ENCODE measurements at places on chromosomes 11 and 22.

- DNase-seq: peak; percentile 74
These were observed 4.1 kb downstream of the ST3GAL4 start for GRCh38 chr11:126359431-126360048.

DNA sequence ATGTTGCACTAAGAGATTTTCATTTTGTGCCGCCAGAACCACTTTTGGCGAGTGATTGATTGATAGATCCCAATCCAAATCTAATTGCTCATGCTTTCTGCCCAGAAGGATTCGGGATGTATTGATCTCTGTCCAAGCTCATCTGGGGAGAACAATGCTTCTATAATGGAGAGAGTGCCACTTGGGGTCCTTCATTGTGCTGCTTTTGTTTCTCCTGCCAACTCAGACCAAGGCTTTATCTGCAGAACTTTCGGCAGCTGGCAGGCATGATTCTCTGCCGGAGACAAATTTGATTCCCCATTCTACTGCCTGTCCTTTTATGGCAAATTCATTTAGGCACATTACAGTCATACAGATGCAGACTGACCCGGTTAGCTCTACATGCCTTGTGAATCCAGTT is 62.9 kb upstream of the NTM start:
- no peak for DNase-seq

GRCh38 chr11:61125310-61125684 is 23.0 kb downstream of the CD5 start:
- DNase-seq: no peak

GRCh38 chr11:84722583-84723108 is 904.5 kb downstream of the DLG2 start:
- DNase-seq: peak; percentile 16

GRCh38 chr11:44977493-44977984 is 26.9 kb upstream of the TP53I11 start:
- peak; percentile 76 for DNase-seq

DNA sequence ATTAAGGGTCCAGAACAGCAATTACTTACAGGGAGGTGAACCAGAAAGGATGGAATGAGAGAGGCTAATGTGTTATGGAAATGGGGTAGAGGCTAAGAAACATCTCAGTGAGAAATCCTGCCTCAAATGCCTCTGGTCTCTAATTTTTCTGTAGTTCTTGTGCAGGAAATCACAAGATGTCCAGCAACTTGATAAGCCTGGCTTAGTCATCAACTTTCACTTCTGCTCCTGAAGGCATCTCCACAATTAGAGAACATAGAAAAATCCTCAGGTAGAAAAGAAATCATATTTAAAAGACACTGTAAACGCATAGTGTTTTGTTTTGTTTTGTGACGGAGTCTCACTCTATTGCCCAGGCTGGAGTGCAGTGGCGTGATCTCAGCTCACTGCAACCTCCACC is 18.7 kb downstream of the MRGPRX4 start:
- DNase-seq: no peak

- DNase-seq: no peak
These were observed 4.9 kb downstream of the UBE2L6 start for GRCh38 chr11:57562596-57562995.
